Esophagus mucosa (tissue), 1 donor: ENCODE measurements at places on chromosomes 7 and 10. TPM values are rescaled to one million over a fixed set of nuclear protein-coding genes. Genes with fewer than 3 reads are reported as not detected.

The SPDYE2B gene
- total RNA-seq = not detected

The SLK gene
- 54.1 TPM for total RNA-seq

The LIPJ gene
- total RNA-seq = 0.12 TPM

The NKX2-3 gene
- 0.12 TPM for total RNA-seq

The MUC12 gene
- 0.16 TPM for total RNA-seq

The MSMB gene
- 0.64 TPM for total RNA-seq

The CDK1 gene
- 25.2 TPM for total RNA-seq

The CLCN1 gene
- total RNA-seq = 0.68 TPM

The RABGEF1 gene
- 26.9 TPM for total RNA-seq

The TUBAL3 gene
- 0.12 TPM for total RNA-seq

The ODAD2 gene
- total RNA-seq = 0.16 TPM

The OPALIN gene
- total RNA-seq = not detected

The KNDC1 gene
- 3.8 TPM for total RNA-seq

The GPC2 gene
- total RNA-seq = 0.20 TPM

The SLC16A9 gene
- total RNA-seq = 14.3 TPM
